Activated T-helper 9 cell treated with anti-CD3 and anti-CD28 coated beads, Interleukin-2, amount 50 U/mL, for 16 hours (primary cell): ENCODE measurements at places on chromosomes 5 and 9.

DNA sequence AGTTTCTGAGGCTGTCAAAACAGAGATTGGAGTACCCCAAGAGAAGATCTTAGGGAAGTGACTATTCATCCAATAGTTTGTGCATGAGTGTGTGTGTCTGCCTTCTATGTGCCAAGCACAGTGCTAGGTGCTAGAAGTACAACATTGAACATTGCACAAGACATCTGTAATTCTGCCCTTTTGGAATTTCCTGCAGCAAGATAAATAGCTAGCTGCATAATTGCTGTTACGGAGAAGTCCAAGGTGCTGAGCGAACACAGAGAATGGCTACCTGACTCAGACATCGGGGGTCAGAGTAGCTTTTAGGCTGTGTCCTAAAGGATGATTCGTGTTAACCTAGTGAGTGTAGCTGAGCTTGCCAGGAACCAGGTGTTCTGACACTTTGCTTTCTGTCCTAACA, 44.8 kb downstream of the PAPPA start:
- DNase-seq, result no peak

GRCh38 chr9:81892440-81892839, 35.8 kb upstream of the SPATA31D4 start:
- DNase-seq, result no peak

- DNase-seq, result no peak
Measured at GRCh38 chr9:29769019-29769418, 2195.7 kb upstream of the C9orf72 start.

DNA sequence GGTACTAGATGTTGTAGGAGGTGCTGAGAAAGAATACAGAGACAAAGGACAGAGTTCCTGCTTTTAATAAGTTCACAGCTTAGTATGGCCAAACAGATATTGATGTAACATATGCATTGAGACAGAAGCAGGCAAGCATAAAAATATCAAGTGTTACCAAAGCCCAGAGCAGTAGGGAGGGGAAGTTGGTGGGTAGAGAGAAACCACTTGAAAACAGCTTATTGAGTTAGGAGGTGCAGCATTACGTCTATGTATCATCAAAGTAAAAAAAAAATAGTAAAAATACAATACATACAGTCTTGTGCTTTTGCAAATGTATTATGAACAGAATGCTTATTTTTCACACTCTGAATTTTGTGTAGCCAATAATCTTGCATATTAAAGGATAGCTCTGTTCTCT, 441.8 kb upstream of the SGCD start:
- no peak for DNase-seq

DNA sequence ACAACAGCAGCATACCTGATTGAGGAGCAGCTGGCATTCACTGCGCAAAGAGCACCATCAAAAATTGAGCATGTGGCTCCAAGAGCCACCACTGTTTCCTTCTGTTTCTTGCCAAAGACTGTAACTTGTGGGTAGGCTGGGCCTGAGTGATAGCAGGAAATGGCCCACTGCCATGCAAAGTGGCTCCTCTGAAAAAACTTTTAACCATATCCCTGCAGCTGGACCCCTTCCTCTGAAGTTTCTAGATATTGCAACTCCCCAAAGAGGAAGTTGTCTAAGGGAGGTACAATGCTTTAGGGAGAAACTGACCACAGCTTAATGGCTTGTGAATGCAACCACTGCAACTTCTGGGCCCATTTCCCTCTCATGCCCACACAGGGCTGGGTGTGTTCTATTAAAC, 355.4 kb upstream of the PDE4D start:
- no peak for DNase-seq

DNA sequence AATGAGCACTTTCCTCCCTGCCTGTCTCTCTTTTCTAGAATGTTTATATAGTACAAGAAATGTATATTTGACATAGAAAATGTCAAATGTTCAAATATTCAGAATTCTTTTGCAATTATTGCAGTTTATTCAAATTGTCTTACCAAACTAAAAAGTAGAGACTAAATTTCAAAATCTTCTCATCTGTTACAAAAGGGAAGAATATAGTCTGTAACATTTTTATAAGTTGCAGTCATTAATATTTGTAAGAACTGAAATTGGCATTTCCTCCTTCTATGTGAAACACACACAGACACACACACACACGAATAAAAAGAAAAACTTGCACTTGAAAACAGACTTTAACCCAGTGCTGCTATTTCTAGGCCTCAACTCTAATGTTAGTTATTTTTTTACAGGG, 56.4 kb downstream of the NR3C1 start:
- no peak for DNase-seq

GRCh38 chr5:89606939-89607534, 724.1 kb upstream of the MEF2C start:
- no peak for DNase-seq
